Epithelial cell of esophagus (primary cell): ENCODE measurements at places on chromosomes 5 and 9.

DNA sequence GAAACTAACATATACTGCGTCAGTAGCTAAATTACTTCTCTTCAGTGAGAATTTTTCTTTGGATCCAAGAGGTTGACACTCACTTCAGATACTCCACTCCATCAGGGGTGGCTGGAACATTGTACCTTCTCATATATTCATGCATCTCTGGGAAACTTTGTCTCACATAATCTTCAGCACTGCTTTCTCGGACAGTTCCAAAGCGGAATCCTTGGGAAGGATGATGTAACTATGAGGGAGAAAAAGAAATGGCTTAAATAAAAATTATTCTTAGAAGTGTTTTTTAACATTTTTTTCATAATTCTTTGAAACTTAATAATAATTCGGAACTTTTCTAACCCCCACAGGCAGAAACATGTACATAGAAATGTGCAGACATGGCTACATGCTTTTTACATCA, 33.4 kb upstream of the PPP3R2 start:
- peak; percentile 24 for DNase-seq

DNA sequence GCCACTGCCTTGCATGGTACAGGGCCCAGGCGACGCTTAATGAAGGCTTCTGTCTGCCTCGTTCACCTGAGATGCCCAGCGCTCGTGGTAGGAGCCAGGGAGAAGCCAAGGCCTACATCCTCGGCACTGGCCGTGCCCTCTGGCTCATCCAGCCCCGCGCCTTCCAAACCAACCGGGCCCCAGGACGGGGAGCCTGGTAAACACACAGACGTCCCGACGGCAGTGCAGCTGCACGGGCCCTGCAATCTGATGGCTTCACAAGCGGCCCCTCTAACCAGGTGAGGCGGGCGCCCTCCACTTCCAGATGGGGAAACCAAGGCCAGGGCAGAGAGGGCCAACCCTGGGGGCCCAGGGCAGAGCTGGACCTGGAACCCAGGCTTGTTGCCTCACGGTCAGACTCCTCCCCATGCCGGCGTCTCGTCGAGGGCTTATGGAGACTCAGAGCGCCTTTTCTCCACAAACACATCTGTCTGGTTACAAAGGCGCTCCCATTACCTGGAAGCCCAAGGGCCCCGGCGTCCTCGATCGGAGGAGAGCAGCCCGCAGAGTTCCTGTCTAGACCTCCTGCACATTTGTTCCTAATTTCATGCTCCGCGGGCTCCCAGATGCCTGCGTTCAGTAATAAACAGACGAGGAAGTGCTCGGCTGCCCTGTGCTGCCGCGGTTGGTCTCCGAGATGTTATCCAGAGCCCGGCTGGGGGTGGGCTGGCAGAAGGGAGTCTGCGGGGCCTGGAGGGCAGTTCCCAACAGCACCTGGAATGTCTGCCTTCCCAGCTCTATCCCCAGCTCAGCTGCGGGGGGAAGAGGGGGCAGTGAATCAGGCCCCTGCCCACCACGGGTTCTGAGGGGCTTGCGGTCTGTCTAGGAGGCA, 23.5 kb downstream of the FAM163B start:
- no peak for DNase-seq

DNA sequence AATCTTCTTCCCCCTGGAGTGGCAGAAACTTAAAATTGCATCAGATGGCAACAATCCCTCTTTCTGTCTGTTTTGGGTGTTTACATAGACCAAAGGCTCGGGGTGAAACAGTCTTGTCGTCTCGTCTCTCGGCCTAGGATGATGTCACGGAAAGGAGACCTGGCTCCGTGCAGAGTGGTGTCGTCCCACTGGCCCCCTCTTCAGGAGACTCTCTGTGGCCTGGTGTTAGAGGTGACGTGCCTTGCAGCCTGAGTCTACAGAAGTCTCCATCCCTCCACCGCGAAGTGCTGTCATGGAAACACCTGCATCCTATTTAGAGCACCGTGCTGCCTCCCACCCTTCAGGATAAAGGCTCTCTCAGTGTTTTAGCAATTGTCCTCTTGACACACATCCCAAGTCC, 409.7 kb downstream of the IRX1 start:
- DNase-seq = no peak

- peak; percentile 19 for DNase-seq
These were observed 104.6 kb upstream of the MAN2A1 start for GRCh38 chr5:109584986-109585599.

- DNase-seq = no peak
These were observed 49.8 kb upstream of the PHYKPL start for GRCh38 chr5:178282391-178282790.
